8988T (cell line): ENCODE measurements at places on chromosomes 1 and 21.

DNA sequence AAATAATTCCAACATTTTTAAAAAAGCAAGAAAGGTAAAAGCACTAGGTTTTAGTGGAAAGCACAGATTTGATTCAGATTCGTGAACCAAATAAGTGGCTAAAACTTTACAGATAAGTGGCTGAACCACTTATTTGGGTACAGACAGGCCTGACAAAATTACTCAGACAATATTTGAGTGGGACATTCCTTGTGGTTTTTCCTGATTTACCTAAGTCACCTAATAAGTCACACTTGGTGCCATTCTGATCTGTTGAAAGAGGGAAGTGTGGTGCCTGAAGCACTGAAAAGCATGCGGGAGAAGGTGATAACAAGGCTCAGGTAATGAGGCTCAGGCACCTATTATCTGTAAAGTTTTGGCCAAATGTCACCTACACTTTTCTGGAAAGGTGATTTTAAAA, 81.6 kb upstream of the CD55 start:
- DNase-seq = no peak

DNA sequence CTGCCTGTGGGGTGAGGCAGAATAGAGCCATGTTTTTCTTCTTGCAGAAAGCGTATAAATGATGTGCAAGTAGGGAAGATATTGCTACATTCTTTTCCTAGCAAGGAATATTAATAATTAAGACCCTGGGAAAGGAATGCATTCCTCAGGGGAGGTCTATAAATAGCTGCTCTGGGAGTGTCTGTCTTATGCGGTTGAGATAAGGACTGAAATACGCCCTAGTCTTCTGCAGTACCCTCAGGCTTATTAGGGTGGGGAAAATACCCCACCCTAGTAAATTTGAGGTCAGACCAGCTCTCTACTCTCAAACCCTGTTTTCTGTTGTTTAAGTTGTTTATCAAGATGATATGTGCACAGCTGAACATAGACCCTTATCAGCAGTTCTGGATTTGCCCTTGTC, 155.9 kb upstream of the HMCN1 start:
- no peak for DNase-seq

- no peak for DNase-seq
Observed at GRCh38 chr21:42143111-42143510, 72.0 kb downstream of the UMODL1 start.

DNA sequence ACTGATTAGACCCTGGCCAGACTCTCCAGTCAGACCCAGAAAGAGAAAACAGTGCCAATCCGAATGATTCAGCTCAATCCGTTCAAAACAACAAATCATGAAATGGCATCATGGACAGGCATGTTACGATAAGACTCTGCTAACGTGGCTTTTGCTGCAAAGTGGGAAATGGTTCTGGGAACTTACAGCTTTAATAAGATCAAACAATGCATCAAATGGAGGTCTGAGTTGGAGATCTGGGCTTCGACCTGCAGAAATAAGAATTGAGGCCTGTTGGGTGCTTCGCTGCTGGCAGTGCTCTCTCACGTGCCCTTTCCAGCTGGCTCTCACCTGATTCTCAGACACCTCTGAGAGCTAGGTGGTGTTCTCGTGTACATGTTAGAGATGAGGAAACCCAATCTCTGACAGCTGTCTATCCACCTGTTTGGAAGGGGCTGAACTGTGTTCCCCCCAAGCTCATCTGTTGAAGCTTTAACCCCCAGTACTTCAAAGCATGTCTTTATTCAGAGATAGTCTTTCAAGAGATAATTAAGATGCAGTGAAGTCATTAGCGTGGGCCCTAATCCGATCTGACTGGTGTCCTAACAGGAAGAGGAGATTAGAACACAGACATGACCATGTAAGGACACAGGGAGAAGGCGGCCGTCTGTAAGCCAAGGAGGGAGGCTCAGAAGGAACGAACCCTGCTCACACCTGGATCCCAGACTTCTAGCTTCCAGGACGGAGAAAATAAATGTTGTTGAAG, 45.5 kb upstream of the ETS2 start:
- DNase-seq = no peak

GRCh38 chr1:87115317-87115890, 201.0 kb downstream of the HS2ST1 start:
- DNase-seq = no peak

GRCh38 chr1:195948123-195948895, 659.9 kb downstream of the KCNT2 start:
- DNase-seq = no peak

DNA sequence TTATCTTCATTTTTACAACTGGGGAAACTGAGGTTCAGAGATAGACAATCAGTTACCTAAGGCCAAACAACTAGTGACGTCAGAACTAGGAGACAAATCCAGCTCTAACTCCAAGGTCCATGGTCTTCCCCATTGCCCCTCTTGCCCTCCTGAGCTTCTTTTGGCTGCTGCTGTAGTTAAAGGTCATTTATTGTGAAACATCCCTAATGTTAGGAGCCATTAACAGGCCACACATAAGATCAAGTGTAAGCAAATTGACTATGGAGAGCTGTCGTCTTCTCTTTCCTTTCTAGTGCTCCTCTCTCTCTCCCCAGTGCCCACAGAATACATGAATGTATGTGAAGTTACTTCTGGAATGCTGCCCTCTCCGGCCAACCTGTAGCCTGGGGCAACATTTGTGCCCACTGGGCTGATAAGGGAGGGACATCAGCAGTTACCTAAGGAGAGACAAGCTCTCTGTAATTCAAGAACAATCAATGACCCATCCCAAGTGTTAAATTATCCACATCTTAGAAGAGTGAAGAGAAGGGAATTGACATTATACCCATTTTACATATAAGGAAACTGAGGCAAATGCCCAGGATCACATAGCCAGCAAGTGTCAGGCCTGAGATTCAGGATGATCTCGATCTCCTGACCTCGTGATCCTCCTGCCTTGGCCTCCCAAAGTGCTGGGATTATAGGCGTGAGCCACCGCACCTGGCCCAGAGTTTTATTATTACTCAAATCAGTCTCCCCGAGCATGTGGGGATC, 40.1 kb downstream of the PTAFR start:
- DNase-seq = no peak

DNA sequence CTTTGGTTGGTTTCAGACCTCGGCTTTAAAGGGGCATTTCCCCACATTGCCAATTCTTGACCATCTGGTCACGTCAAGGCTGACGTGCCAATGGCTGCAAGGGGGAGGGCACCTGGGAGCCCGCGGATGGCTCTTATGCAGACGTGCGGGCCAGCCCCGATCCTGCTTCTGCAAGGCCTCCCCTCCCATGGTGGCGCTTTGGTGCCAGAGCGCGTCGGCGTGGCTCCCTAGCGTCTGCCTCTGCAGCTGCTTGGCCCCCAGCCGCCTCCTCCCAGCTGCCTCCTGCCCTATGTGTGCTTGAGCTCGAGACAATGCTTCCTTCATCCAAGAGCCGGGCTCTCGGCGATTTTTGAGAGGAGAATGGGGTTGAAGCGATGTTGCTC, 29.1 kb downstream of the SKI start:
- DNase-seq = no peak

DNA sequence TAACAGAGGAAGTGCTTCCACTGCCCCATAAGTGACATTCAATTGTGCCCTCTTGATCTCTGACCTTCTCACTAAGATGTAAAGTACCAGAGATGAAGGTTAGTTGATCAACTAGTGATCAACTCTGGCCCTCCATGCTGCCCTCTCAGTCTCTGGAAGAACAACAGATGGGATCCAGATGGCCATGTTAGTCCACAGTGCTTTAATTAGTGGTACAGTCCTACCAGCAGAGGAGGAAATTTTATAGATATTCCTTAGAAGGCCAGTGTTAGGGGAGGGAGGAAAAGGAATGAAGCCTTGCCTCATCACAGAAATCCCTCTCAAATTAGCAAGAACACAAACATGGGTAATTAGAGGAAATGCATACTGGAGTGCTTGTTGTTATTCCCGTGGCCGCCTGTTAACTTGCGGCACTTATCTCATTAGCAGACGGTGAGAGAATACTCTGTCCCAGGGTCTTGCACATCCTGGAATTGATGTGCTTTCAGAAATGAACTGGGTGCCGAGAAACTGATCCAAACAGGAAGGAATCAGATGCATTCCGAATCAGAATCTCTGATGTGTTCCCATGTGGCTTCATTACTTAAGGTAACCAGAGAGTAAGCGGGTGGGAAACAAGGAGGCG, 91.1 kb upstream of the RGS4 start:
- DNase-seq = no peak

GRCh38 chr1:36256558-36257374, 32.5 kb downstream of the THRAP3 start:
- DNase-seq = no peak

DNA sequence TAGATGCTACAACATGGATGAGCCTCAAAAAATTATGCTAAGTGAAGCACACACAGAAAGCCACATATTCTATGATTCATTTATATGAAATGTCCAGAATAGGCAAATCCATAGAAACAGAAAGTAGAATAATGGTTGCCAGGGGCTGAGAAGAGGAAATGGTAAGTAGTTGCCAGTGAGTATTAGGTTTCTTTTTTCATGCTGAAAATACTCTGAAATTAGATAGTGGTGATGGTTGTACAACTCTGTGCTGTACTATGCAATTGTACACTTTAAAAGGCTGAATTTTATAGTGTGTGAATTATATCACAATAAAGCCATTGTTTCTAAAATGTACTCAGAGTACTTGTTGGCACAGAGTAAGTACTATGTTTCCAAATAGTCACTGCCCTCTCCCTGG, 15.5 kb upstream of the GFI1 start:
- DNase-seq = no peak

GRCh38 chr1:15350551-15351200, 59.0 kb upstream of the EFHD2 start:
- no peak for DNase-seq

GRCh38 chr1:44239331-44239960, 26.2 kb downstream of the DMAP1 start:
- DNase-seq = no peak

DNA sequence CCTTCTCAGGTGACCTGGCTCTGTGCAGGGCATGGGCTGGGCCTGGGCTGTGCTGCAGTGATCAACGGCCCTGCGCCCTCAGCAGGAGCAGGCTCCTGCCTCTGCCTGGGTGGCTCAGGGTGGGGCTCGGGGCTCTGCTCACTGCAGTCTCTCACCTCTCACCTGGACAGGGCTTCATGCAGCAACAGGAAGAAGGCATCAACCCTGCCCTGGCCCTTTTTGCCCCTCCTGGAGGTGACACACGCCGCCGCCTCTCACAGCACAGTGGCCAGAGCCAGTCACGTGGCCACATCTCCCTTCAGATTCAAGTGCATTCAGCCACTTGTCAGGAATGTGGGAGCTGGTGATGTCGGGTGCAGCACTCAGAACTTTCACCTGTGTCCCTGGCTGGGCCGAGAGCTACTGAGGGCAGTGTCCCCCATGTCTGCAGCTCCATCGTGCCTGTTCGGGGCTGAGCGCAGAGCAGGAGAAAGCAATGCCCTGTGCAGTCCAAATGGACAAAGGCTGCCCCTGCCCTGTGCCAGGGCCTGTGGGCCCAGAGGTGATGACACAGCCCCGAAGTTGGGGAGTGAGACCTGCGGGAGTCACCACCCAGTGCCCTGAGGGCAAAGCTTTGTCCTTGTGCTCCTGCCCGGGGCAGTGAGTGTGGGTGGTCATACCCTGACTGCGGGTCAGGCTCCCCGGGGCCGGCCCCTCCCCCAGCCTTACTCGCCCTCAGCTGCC, 314.0 kb downstream of the PTPRU start:
- DNase-seq = no peak

- no peak for DNase-seq
Observed at GRCh38 chr1:56696663-56697062, 51.5 kb downstream of the PRKAA2 start.

GRCh38 chr1:11025618-11026017, 13.2 kb downstream of the TARDBP start:
- no peak for DNase-seq

DNA sequence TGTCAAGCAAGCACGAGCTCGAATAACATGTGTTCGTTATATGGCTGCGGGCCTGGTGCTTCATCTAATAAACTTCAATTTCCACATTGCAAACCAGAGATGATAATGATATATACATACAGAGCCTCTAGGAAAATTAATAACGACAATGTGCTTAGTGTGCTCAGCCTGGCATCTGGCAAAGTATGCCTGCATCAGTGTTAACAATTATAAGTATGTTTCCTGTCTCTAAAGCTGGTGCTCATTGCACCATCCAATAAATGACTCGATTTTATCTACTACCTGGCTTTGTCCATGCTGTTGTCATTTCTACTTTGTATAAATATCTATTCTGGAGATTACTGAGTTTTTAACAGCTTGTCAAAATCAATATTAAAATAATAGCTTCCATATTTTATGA, 1402.6 kb downstream of the MRPL39 start:
- no peak for DNase-seq

- DNase-seq = no peak
Observed at GRCh38 chr1:170749959-170750358, 86.0 kb downstream of the PRRX1 start.

DNA sequence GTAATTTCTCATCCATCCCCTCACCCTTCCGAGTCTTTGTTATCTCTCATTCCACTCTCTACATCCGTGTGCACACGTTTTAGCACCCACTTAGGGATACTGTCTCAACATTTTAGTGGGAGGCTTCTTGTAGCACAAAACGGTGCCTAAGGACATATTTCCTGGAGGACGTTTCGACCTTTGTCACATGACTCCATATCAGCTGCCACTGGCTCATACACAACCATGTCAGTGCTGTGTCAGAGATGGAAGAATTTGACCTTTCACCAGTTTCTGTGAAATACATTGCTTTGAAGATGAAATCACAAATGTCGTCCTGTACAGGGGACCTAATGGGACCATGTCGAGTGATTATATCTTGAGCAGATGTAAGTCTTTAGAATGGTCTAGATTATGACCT, 15.6 kb downstream of the B3GALT5 start:
- DNase-seq = no peak

DNA sequence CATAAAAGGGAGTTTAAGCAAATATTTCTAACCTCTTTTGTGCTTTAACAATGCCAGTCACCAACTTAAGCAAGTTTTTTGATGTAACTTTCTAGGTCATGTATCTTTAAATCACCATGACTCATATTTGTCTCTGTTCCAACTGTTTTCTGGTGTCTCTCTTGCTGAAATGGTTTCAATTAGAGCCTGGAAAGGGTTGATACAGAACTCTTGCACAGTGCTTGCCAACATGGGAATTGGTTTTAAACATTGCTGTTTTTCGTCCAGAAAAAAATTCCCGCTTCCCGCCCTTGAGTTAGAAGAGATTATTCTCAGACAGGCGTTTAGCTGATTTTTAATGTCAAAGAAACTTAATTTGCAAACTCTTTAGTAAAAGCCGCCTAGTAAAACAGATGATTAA, 46.4 kb upstream of the SLC22A15 start:
- no peak for DNase-seq

GRCh38 chr1:22869325-22869724, 103.3 kb downstream of the LACTBL1 start:
- no peak for DNase-seq

DNA sequence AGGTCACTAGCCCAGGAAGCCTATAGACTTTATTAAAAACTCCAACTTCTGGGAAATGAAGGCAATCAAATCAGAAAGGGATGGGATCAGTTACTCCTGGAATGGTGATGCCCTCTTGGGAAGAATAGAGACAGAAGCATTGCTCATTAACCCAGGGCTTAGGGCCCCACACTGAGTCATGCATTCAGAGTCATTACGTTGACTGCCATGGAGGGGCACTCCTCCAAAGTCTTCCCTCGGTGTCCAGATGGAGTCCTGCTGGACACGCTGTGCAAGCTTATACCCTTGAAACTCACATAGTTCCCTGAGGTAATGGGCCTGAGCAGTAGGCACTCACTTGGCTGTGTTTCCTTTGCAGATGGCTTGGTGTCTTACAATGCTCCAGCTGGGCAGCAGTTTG, 35.2 kb upstream of the HSD17B7 start:
- DNase-seq = no peak
